NCI-H2081 (cell line): ENCODE measurements at places on chromosomes 2 and 18.

DNA sequence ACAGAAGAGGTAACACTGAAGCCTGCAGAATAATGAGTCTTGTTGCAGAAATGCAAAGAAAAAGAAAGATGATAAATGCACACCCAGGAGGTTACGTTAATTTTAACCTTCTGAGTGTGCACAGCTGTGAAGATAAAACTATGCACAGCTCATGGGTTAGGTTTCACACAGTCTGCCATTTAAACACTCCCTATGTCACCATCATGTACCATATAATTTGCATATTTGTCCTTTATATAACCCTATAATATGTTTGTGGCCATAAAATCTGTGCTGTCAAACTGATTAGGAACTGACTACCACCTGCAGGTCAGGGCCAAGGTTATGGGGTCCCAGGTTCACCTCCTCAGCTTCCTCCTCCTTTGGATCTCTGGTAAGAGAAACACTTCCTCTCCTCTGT is 205.5 kb downstream of the RPIA start:
- DNase-seq = peak; percentile 25

DNA sequence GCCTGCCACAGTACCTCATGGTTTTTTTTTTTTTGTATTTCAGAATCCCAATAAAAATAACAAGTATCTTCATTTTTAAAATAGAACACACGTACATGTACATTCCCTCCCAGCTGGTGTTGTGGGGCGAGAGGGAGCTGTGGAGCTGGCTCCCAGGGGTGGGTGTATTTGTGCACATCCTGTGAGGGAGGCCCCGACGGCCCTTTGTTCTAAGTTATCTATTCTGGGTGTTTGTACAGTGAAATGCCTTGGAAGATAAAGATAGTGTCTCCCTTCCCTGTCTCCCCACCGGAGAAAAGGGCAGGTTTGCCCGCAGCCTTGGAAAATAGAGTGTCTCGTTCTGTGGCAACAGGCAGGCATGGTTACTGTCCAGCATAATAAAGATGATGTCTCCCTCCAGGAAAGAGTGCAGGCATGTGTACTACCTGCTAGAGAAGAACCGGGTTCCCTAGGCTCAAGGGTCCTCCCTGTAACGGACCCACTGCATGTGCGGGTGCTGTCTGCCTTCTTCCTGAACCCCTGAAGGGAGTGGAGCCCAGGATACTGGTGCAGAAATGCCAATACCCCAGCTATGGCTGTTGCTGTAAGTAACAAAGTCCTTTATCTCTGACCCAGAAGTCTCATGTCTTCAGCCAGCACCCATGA is 12.1 kb upstream of the ALLC start:
- DNase-seq = no peak

DNA sequence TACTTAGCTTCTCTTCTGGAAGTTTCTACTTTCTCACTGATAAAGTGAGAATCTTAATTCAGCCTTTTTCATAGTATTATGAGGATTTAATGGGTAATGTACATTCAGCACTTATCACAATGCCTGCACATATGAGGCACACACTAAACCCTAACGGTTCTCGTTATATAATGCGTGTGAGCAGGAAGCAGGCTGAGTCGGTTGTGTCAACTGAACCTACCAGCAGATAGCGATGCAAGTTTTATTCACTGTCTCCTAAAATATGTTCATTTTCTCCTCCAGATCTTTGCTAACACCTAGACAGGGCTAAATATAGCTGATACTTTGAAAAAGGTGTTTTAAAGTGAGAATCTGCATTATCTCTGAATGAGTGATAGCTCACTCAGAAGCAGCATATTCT is 201.6 kb downstream of the ALPK2 start:
- DNase-seq = no peak

DNA sequence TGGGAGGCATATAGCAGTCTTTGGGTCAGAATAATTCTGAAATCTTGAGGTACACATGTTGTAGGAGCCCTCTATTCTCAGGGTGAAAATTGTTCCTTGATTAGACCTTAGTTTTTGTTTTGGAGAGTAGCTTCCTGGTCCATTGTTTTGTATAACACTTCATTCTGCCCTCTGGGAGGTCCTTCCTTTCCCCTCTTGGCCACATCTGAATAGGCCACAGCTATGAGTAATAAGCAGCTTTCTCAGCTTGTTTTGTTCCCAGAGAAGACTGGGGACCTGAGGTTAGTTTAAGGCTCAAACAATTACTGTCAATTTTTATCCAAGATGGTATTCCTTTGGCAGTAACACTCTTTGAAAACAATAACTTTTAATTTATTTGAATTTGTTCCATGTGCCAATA is 72.6 kb upstream of the NOL4 start:
- DNase-seq = no peak

- DNase-seq = no peak
Observed at GRCh38 chr2:146602383-146602782, 1242.4 kb upstream of the ACVR2A start.

- no peak for DNase-seq
Observed at GRCh38 chr2:102147935-102148334, 5.4 kb downstream of the IL1R1 start.

GRCh38 chr2:40190457-40190856 is 261.4 kb downstream of the SLC8A1 start:
- no peak for DNase-seq

DNA sequence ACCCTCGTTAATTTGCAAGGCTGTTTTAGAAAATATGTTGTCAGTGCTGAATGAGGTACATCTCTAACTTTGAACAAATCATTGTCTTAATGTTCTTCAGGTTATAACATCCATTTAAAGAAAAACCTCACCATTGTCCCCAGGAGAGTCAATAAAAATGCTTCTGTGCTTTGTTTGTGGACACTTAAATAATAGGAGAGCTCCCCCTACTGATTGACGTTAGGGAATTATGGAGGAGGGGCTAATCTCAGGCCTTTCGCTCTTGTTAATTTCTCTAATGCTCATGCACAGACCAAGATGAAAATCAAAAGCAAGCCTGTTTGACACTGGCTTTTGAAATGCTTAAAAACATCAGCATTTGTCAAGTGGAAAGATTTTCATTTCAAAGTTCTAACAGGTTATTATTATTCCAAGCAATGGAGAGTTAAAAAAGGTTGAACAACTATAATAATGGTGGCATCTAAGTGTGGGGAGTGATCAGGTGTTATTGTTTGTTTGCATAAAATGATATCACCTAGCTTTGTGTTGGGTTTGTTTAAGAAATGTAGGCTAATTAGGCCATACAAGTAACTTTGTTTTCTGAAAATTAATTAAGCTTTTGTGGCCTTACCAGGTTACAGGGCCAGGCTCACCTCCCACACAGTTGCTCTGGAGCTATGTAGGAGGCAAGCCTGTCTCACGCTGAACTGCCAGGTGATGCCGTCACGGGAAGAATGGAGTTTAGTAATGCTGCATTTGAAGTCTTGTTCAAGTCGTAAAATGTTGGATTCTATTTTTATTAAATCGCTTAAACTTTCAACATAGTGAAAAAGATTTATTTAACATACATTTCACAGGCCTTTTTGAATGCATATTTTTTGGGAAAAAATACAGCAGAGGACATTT is 51.7 kb upstream of the SMIM21 start:
- DNase-seq = peak; percentile 69

GRCh38 chr18:24054130-24054529 is 39.6 kb downstream of the TTC39C start:
- DNase-seq = no peak

DNA sequence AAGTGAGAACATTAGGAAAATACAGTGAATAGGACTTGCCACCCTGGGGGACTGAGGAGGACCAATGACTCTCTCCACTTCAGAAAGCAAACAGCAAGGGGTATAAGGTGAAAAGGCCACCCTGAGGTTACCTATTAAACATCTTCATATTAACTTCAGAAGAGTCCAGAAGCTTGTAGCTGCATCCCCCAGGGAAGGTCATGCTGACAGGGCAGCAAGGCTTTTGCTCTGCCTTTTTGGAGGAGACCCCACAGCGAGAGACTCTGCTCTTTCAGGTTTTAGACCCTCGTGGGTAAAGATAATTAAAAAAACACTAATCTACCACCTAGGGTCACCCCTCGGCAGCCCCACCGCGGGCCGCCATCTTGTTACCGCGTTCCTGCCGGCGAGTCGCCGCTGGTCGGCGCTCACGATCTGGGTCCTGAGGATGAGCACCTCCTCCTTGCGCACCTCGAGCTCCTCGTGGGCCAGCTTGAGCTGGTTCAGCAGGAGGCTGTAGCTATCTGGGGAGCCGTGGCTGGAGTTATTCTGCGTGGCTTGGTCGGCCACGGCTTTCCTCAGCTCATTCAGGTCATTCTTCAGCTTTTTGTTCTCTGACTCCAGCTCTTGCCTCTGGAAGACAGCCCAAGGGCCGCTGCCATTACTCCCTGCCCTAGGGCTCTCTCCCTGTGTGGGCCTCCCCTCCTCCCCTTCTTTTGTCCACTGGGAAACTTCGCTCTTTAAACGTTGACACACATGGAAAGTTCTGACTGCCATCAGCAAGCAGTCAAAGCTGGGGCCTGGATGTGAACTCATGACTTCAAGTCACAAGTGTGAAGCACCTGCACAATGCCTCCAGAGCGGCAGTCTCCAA is 50.7 kb upstream of the ACAA2 start:
- DNase-seq = no peak

- no peak for DNase-seq
Observed at GRCh38 chr2:110866466-110866865, 134.1 kb downstream of the ACOXL start.

DNA sequence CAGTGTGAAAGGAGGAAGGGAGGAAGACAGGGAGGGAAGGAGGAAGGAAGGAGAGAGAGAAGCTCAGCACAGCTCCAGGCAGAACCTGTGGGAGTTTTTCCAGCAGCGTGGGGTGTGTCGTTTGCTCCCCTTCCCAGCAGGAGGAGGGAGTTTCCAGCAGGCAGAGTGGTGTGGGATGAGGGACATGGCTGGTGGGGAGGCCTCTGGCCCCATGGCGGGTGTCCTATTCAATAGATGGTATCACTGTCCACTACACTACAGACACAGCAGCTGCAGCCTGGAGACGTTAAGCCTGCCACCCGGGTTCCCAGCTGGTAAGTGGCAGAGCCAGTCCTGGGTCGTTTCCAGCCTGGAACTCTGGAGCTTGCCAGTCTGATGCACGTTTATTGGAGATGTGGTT is 44.7 kb downstream of the GLI2 start:
- DNase-seq = no peak

DNA sequence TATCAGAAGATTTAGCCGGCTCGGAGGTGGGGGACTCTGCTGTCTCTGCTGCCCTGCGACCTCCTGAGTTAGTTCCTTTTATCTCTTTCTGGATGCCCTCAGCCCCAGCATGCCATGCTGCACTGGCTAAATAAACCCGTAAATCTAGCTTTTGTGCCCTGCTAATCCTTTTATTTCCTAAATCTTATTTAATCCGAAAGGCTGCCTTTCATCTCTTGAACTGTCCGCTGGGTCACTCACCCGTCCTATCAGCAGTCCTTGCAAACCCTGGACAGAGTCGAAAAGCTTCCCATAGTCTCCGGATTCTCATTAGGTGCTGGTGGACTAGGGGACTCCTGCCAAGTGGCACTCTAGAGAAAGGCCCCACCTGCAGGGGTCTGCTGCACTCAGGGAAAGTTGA is 122.0 kb upstream of the APCDD1 start:
- no peak for DNase-seq

DNA sequence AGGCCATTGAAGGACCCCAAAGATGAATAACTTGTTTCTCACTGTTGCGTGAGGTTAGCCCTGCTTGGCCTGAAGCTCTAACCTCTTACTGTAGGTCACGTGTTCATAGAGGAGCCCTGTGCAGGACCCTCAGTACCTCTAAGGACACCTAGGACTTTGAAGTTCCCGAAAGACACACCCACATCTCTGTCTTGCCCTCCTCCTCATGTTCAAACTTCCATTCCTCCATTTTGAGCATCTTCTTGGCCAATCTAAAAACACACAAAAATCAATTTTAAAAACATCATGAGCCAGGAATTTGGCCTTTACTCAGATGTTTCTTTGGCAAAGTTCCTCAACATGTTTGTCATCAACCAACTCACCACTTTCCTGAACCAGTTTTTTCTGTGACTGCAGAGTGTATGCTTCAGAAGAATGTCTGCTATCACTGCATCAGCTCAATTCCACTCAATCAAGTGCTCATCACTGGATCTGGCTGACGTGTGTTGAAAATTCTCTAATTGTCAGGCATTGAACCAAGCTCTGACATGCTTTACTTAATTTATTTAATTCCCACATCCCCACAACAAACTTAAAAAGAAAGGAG is 101.6 kb downstream of the AP1S3 start:
- no peak for DNase-seq
